ENCODE measurements at places on chromosomes 4 and X.

- DNase-seq: no peak
Measured at GRCh38 chr4:4428966-4429875, 42.3 kb downstream of the NSG1 start.

DNA sequence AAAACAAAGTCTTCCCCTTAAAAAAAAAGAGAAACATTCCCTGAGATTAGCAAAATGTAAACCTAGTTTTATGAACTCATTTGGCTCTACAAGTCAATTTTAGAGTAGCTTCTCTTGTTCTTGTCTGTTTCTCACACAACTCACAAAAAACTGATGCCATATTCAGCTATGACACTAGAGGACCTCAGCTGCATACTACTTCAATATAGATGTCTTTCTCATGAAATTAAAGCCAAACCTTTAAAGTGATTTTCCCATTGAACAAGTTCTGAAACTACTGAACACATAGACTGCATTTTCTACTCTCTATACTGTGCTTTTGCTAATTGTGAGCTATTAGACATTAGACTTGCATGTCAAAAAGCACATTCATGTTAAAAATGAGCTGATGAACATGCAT lies 49.8 kb downstream of the TBCK start:
- no peak for DNase-seq

DNA sequence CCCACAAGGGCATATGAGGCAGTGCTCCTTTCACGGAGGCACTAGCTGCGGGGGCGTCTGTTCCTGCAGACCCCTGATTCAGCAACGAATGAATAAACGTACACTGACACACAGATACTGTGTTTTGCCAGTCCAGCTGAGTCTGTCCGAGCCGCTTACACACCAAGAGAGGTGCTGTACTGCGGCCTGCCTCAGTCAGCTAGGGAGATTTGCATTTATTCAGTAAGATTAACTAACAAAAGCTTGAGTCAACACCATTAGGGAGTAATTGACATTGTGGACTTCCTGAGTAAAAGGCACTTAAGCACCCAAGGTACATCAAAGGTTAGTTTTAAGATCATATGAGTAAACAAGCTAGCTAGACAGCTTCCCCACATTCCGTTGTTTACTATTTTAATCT lies 31.0 kb upstream of the BEX4 start:
- no peak for DNase-seq

DNA sequence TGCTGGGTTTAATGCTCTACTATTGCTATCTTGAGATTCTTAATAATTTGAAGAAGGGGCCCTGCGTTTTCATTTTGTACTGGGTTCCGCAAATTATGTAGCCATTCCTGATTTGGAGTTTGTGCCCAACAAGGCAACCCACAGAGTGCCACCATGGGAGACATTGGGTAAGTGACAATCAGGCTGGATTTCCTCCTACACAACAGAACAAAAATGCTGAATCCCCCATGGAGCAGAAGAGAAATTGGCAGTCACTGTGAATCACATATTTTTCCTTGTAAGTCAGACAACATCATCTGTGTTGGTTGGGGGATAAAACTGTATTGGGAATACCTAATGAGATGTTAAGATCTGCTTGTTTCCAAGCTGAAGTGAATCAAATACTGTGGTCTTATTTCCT lies 80.9 kb downstream of the CNGA2 start:
- no peak for DNase-seq

DNA sequence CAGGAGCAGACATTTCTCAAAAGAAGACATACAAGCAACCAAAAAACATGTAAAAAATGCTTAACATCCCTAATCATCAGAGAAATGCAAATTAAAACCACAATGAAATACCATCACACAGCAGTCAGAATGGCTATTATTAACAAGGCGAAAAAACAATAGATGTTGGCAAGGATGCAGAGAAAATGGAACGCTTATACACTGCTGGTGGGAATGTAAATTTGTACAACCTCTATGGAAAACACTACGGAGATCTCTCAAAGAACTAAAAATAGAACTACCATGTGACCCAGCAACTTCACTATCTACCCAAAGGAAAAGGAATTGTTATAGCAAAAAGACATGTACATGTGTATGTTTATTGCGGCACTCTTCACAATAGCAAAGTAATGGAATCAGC lies 71.5 kb downstream of the PPP4R3C start:
- DNase-seq: no peak

- DNase-seq: no peak
Measured at GRCh38 chr4:174805746-174806145, 23.3 kb downstream of the GLRA3 start.

DNA sequence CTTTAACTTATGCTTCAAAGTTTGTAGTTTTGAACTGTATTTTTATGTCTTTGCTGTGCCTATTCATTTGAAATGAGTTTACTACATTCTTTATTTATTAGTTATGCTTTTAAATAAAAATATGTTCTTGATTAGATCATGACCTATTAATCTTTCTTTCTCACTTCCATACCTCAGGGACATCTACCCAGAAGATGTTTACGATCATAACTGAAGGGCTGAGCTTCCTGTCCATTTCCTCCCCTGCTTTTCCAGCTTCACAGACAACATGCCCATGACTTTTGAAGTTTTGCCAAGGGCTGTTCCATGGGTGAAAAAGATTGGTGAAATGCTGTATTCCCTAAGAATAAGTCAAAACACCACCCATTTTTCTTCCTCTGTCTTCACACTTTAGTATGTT lies 99.7 kb upstream of the DDIT4L start:
- DNase-seq: no peak

- peak; percentile 86 for DNase-seq
Measured at GRCh38 chr4:74038425-74039314, at the start of gene CXCL3. Gene CXCL3, minus strand, starts transcription at chr4:74038689. Its CDS starts 78 bp downstream, at chr4:74038611.

Data from spleen (tissue), 13 donors.